ENCODE measurements at places on chromosomes 3 and 15.

DNA sequence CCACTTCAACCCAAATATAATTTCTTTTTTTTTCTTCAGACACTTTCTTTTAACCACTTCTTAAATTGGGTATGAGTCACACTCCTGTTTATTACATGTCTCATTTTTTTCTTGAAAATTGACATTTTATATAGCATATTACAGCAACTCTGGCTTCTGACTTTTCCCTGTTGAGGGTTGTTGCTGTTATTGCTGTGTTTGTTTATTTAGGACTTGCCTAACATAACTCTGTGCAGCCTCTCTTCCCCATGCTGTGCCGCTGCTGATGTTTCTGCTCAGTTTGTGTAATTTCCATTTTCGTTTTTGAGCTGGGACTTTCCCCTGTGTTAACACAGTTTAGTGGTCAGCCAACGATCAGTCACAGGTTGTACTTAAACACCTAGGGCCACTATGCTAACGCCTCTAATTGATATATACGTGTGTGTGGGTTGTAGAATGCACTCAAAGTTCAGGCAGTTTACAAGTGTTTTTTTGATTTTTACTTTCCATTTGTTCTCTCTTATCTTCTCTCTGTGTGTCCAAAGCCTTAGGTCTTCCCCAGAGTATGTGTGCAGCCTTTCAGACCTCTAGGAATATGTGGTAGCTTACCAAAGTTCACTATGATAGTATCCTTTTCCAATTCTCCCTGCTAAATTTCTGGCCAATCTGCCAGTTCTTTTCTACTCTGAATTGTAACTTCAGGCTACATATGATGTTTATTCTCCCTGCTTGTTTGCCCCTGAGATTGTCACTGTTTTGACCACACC lies 337.2 kb downstream of the ZBTB20 start:
- no peak for DNase-seq

DNA sequence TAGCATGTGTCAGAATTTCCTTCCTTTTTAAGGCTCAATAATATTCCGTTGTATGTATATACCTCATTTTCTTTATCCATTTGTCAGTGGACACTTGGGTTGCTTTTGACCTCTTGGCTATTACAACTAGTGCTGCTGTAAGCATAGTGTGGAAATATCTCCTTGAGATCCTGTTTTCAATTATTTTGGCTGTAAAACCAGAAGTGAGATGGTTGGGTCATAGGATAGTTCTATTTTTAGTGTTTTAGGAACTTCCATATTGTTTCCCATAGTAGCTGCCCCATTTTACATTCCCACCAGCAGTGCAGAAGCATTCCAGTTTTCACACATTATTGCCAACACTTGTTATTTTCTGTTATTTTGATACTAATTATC lies 70.4 kb upstream of the C15orf39 start:
- no peak for DNase-seq

DNA sequence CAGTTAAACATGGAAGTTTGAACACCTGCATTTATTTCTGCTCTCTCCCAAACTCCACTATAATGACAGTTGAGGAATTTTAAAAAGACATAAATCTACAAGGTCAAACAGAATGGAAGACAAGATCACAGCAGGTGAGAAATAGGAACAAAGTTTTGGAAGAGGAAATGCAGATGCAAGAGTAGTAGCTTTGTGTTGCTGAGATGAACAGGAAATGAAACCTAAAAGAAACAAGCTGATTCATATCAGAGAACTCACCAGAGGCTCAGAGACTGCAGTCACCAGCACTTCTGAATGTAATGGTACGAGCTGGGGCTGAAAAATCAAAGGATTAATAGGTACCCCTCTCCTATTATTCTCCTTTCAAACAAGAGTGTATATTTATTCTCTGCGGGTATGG lies 459.9 kb downstream of the RAP2B start:
- no peak for DNase-seq

DNA sequence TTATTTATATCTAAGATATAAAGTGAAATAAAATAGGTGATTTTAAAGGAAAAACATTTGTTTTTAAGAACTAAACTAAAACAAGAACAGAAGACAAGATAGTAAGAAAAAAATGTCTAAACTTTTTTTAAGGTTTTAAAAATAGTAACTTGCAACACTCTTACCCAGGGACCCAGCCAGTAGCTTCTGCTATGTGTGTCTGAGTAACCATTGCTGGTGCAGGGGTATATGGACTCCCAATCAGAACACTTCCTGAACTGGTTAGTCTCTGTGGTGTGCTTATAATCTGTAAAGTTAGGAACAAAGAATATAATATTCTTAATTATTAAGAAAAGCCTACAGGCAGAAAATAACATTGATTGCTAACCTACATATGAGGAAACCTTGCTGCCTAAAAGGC lies 118.4 kb downstream of the ATP1B3 start:
- DNase-seq = no peak

GRCh38 chr3:72488738-72489035 lies 359.6 kb downstream of the SHQ1 start:
- no peak for DNase-seq

DNA sequence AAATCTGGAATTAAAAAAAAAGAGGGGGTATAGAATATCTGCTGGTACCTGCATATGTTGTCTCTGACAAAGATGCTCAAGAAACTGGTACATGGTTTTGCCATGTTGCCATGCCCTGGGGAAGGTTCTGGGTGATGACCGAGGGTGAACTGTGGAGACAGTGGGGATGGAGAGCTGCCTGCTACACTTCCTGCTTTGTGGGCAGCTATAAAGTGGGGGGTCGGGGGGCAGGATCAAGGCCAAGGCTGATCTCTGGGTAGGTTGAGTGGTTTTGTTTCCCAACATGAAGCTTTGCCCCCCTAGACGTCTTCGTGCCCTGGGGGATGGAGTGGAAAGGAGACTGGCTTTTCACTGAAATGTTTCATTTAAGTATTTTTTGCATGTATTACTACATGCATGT lies 74.6 kb downstream of the IQSEC1 start:
- DNase-seq = no peak

GRCh38 chr3:139677388-139678155 lies at the start of gene NMNAT3:
Gene NMNAT3, minus strand, starts transcription at chr3:139677972. Its CDS starts 50,248 bp downstream, at chr3:139627724.
- DNase-seq = peak; percentile 85

DNA sequence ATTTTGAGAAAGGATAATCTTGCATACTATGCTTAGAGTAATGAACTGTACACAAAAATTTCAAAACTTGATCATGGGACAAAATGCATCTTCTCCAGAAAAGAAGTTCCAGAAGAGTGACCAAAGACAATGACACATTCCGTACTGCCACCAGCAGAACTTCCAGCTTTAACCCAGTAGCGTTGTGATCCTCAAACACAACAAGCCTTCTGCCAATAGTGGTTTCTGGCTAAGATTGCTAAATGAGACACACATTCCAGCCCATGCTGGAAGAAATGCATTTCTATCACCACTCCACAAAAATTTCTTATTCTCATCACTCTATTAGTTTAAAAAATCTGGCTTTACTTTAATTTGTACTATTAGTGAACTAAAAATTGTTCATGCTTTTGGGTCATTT lies 334.9 kb downstream of the TBC1D5 start:
- no peak for DNase-seq

- no peak for DNase-seq
These were observed 31.1 kb downstream of the CYFIP1 start for GRCh38 chr15:22949074-22949547.

- no peak for DNase-seq
These were observed 20.6 kb downstream of the HEG1 start for GRCh38 chr3:125035217-125035616.

GRCh38 chr3:107235928-107236315 lies 141.3 kb upstream of the CCDC54 start:
- DNase-seq = peak; percentile 87

DNA sequence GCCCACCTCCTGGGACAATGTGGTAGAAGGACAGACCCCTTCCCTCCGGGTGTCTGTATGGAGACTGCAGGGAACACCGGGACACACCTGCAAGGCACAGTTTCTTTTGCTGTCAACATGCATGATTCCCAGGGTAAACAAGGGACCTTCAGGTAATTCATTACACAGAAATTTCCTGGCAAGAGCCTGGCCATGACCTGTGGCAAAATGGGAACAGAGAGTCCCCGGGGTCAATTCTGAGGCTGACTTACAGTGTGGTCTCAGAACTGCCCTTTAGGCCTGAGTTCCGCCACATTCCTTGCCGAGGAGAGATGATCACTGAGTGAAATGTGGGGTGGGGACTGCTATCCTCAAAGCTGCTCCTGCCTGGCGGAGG lies 6.3 kb downstream of the STARD5 start:
- no peak for DNase-seq

DNA sequence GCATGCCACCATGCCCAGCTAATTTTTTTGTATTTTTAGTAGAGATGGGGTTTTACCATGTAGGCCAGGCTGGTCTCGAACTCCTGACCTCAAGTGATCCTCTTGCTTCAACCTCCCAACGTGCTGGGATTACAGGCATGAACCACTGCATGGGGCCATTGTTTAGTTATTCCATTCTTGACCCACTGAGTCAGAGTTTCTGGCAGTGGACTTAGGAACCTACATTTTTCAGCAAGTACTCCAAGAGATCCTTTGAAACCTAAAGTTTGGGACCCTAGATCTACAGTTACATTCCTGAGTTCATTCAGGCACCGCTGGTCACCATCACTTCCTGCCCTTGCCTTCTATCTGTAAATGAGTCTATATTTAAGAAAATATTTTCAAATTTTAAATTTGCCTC lies 1.4 kb upstream of the TNFSF10 start:
- no peak for DNase-seq

GRCh38 chr15:84003791-84004503 lies 231.6 kb upstream of the GOLGA6L4 start:
- DNase-seq = no peak

GRCh38 chr15:94535298-94536048 lies 304.1 kb downstream of the MCTP2 start:
- no peak for DNase-seq

- no peak for DNase-seq
These were observed 47.1 kb downstream of the FAH start for GRCh38 chr15:80199869-80200268.

DNA sequence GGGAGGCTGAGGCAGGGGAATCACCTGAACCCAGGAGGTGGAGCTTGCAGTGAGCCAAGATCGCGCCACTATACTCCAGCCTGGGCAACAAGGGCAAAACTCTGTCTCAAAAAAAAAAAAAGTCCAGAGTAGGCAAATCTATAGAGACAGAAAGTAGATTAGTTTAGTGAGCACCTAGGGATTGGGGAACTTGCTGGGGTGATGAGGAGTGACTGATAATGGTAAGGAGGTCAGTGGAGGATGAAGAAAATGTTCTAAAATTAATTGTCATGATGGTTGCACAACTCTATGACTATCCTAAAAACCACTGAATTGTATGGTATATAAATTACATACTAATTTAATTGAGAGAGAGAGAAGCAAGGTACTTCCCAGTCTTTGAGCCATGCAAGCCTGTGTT lies 27.8 kb upstream of the LYZL4 start:
- no peak for DNase-seq

- DNase-seq = peak; percentile 87
These were observed 63.9 kb downstream of the TMCC1 start for GRCh38 chr3:129829640-129830039.

DNA sequence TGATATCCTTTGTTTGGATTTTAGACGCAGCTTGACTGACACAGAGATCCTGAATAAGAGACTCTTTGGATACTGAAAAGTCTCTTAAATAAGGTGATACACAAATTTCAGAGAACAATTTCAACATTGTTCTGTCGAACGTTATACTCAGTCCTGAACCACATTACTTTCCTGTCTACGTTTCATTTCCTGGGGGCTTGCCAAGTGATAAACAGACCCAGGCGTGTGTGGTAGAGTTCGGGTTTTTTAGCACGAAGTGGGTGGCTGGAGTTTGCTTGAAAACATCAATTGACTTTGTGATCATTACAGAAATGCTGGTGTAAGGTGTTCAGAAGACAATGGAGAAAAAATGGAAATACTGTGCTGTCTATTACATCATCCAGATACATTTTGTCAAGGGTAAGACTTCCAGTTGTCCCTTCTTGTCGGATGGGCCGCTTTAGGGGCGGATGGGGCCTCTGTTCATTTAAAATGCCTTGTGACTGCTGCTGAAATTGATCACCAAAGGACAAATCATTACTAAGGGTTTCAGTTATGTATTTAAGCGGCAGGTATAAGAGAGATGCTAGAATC lies at the start of gene CD96:
Gene CD96, plus strand, starts transcription at position 287 of the 573 bp plus-strand sequence. Its CDS starts 52 bp downstream, at position 339.
- DNase-seq = peak; percentile 50
